ENCODE measurements at places on chromosomes 12 and 14.
A peak's percentile ranks its signal among the peaks of the same experiment; 100 is the strongest.

DNA sequence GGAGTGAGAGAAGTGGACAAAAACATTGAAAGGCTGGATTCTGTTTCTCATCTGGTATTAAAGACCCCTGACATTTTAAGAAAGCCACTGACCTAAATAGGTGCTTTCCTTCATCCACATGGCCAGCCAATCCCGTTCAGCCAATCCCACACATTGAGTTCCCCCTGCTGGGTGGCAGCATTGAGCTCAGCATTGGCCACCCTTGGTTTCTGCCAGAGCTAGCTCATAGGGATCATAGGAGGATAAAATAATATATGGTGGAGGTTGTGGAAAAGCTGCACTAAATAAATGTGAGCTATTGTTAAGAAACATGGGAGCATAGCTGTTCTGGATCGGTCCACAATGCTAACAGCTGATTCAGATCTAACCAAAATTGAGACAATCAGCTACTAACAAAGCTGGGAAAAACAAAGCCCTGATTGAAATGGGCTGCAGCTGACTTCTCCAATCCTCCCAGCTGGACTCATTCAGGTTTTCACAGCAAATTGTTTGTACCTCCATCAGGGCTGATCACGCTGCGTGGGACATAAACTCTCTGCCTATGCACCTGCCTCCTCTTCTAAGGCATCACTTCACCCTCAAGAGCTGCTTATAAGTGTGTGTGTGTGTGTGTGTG, 256.5 kb downstream of the EMP1 start:
- no peak for ATAC-seq
- H3K27me3 ChIP-seq, result no peaks in the 10 kb centered on the region
- no peak overlapping the region for H3K4me3 ChIP-seq
- no peak overlapping the region for H3K27ac ChIP-seq

DNA sequence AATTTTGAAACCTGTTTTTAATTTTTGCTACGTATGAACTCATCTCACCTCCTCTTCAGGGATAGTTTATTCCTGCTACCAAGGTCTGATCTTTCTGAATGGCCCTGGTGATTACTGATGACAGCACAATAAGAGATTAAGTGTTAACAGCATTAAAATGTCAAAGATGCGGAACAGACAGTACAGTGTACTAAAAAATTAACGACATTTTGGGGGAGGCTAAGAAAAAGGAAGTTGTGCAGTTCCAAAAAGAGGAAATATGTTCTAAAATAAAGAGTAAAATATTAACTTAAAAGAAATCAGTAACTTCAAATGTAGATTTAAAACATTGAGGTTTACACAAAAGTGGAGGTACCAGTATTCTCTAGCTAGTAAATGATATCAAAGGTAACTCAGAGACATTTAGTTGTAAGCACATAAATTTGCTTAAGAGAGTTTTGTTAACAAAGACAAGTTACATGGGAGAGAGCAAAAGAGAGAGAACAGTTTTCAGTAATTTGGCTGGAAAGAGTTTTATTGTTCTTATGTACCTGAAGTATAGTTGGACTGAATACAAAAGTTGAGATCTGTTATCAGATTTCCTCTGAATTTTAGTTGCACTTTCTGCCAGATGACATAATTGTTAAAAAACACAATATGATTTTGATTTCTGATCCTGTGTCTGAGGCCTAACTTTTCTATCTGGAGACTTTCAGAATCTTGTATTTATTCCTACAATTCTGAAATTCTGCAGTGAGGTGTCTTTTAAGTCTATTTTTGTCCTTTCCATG, 4.2 kb upstream of the CLECL1 start:
- H3K27me3 ChIP-seq, result no peaks in the 10 kb centered on the region
- peaks cover 57% of the 10 kb centered on the region for H3K4me1 ChIP-seq
- H3K4me3 ChIP-seq, result peak overlapping the region; percentile 63
- peak; percentile 58 for ATAC-seq
- H3K36me3 ChIP-seq, result peaks cover 12% of the 10 kb centered on the region

DNA sequence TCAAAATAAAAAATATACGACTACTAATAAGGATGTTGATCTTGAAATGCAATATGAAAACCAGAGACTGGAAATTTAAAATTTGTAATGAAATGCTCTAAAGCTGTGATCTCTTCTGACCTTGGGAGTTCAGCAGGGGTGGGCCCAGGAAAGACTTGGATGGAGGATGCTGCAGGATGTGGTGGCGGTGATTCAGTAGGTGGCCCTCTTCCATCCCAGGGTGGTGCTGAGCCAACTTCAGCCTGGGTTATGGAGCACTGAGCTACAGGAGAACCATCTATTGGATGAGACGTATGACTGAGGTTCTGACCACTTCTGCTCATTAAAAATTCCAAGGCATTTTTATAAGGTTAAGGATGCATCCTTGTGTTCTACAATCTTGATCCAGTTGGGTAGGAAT, 6.9 kb upstream of the PDE3A start:
- H3K36me3 ChIP-seq, result no peaks in the 10 kb centered on the region
- H3K4me1 ChIP-seq, result no peaks in the 10 kb centered on the region
- no peak overlapping the region for H3K27ac ChIP-seq
- H3K4me3 ChIP-seq, result no peak overlapping the region

- ATAC-seq, result no peak
- no peaks in the 10 kb centered on the region for H3K27me3 ChIP-seq
- no peak overlapping the region for H3K4me3 ChIP-seq
- H3K4me1 ChIP-seq, result peaks cover 43% of the 10 kb centered on the region
- H3K36me3 ChIP-seq, result peaks cover 46% of the 10 kb centered on the region
- no peak overlapping the region for H3K27ac ChIP-seq
Measured at GRCh38 chr12:124852329-124852831, 11.3 kb downstream of the SCARB1 start.

GRCh38 chr12:15538881-15539280, 216.6 kb downstream of the PTPRO start:
- H3K27ac ChIP-seq, result no peak overlapping the region
- H3K4me1 ChIP-seq, result peaks cover 4% of the 10 kb centered on the region
- no peak for ATAC-seq
- no peaks in the 10 kb centered on the region for H3K36me3 ChIP-seq

DNA sequence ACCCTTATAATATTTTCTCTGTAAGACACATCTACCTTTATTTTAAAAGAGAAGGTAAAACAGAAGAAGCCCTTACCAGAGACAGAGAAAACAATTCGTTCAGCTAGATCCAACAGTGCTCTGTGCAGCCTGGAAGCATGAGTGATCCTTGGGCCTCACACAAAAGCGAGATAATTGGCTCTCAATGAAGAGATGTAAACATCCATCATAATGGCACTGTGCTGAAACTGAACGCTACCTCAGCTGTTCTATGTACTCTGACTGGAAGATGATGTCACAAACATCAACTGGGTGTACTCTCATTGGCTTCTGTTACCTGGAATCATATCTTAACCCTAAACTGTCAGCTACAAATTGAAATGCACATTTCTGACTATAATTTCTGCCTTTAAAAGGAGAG, at the start of gene MGAT4C:
Gene MGAT4C (minus strand): TSS at position 229 of the 400 bp plus-strand sequence.
- H3K4me1 ChIP-seq, result no peaks in the 10 kb centered on the region
- no peak within 1 kb of the TSS for H3K4me3 ChIP-seq
- no peaks in the 10 kb centered on the region for H3K27me3 ChIP-seq
- H3K27ac ChIP-seq, result no peak within 1 kb of the TSS
- ATAC-seq, result no peak

- no peaks in the 10 kb centered on the region for H3K4me1 ChIP-seq
- H3K4me3 ChIP-seq, result no peak overlapping the region
- H3K36me3 ChIP-seq, result no peaks in the 10 kb centered on the region
- no peak for ATAC-seq
Measured at GRCh38 chr12:9163392-9163791, 44.8 kb downstream of the PZP start.

DNA sequence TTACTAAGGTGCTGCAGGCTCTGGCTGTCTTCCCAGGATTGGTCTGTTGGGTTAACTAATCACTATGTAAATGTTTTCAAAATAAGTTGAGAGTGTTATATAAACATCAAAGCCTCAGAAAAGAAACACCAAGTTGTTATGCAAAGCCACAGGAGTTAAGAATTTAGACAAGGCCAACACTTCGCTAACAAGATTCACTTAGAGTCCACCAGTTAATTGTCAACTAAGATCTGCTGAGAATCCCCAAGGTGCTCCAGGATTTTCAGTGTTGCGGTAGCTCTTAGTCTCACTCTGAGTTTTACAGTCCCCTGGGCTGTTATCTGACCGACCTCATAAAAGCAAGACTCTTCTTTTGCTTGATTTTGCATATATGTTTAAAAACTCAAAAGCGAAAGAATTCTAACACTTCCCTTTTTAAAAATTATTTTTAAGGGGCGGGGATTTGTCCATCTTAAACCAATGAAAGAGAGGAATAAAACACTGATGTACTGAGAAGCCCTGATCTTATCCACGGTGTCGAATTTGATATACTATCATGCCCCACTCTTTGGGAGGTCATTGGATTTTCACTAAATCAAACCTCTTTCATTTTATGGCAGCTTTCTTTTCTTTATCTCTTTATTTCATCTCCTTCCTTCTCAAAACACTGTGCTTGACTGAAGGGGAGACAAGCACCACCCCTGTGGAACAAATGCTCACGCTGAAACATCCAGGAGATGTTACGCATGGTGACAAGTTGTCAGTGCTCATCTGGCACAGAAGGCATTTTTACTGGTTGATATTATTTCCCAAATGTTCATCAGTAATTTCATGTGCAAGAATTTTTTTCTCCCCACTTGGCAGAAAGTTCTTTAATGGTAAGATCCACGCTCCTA, 7.0 kb downstream of the NIN start:
- H3K27me3 ChIP-seq, result no peaks in the 10 kb centered on the region
- peaks cover 93% of the 10 kb centered on the region for H3K4me1 ChIP-seq
- peak; percentile 83 for ATAC-seq
- H3K4me3 ChIP-seq, result peak overlapping the region; percentile 66

DNA sequence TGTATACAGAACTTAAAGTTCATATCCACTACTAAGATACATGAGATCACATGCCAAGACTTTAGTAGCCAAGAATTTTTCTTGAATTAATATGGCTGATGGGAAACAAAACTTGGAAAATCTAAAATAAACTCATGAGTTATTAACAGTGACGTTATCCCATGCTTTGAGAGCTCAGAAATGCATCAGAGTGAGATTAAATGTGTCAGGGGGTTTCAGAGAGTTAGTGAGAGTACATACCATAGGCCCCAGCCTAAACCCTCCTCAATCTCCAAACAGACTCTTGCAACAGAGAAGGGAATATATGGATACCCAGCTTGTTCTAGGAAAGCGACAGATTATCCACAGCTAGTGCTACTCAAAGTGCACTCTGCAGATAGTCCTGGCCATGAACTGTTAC, 19.3 kb downstream of the SLC35F4 start:
- no peak for ATAC-seq
- H3K36me3 ChIP-seq, result no peaks in the 10 kb centered on the region
- H3K27me3 ChIP-seq, result no peaks in the 10 kb centered on the region
- no peaks in the 10 kb centered on the region for H3K4me1 ChIP-seq
- H3K4me3 ChIP-seq, result no peak overlapping the region
- H3K27ac ChIP-seq, result no peak overlapping the region

- H3K36me3 ChIP-seq, result peaks cover 22% of the 10 kb centered on the region
- no peaks in the 10 kb centered on the region for H3K27me3 ChIP-seq
- peak overlapping the region; percentile 97 for H3K4me3 ChIP-seq
- H3K4me1 ChIP-seq, result peaks cover 80% of the 10 kb centered on the region
Measured at GRCh38 chr14:50061664-50062437, 54.5 kb downstream of the VCPKMT start.

- H3K36me3 ChIP-seq, result no peaks in the 10 kb centered on the region
- H3K4me3 ChIP-seq, result no peak overlapping the region
- H3K27ac ChIP-seq, result no peak overlapping the region
- peaks cover under 1% of the 10 kb centered on the region for H3K4me1 ChIP-seq
Measured at GRCh38 chr14:74952180-74952665, 3.2 kb downstream of the PGF start.

DNA sequence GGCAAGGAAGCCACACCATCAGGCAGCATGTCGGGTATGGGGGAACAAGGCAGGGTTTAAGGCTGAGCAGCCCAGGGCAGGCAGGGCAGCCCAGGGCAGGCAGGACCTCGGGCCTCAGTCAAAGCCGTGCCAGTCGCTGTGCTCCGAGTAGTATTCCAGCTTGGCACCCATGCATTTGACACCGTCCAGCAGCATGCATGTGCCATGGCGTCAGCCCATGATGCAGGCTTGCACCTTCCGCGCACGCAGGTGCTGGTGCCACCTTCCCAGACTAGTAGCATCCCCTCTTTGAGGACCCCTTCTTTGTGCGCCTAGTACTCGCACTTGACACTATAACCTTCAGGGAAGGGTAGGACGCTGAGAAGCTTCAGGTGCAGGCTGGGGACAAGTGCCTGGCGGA, 11.6 kb upstream of the ADCY6 start:
- no peak overlapping the region for H3K27ac ChIP-seq
- H3K36me3 ChIP-seq, result no peaks in the 10 kb centered on the region
- H3K4me3 ChIP-seq, result no peak overlapping the region
- H3K27me3 ChIP-seq, result peaks cover 21% of the 10 kb centered on the region
- H3K4me1 ChIP-seq, result peaks cover 5% of the 10 kb centered on the region

DNA sequence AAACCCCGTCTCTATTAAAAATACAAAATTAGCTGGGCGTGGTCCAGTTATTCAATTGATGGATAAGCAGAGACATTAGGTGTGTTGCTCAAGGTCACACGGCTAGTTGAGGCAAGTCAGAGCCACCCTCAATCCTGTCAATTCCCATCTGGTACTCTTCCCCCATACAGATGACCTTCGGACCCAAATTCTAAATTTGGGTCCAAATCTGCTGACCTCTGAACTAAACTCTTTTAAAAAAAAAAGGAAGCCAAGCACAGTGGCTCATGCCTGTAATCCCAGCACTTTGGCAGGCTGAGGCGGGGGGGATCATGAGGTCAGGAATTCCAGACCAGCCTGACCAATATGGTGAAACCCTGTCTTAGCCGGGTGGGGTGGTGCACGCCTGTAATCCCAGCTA, 23.9 kb downstream of the GCN1 start:
- H3K27ac ChIP-seq, result no peak overlapping the region
- H3K4me1 ChIP-seq, result peaks cover 16% of the 10 kb centered on the region
- no peaks in the 10 kb centered on the region for H3K27me3 ChIP-seq
- H3K4me3 ChIP-seq, result no peak overlapping the region
- peaks cover 52% of the 10 kb centered on the region for H3K36me3 ChIP-seq

GRCh38 chr14:58598028-58598803, 39.5 kb upstream of the DACT1 start:
- H3K27ac ChIP-seq, result no peak overlapping the region
- ATAC-seq, result no peak
- H3K27me3 ChIP-seq, result no peaks in the 10 kb centered on the region
- no peaks in the 10 kb centered on the region for H3K4me1 ChIP-seq
